Suppressor macrophage treated with lipopolysaccharide for 1 hour (primary cell): ENCODE measurements at places on chromosomes 4 and X.

- DNase-seq, result no peak
Measured at GRCh38 chrX:1440506-1440905, 12.2 kb downstream of the ASMTL start.

GRCh38 chr4:3062471-3062870 is 11.9 kb downstream of the HTT-AS start:
- peak; percentile 60 for DNase-seq

GRCh38 chr4:2241003-2241402 is 918 bp downstream of the HAUS3 start:
- peak; percentile 13 for DNase-seq

- no peak for DNase-seq
Measured at GRCh38 chr4:125421547-125421946, 106.8 kb downstream of the FAT4 start.

DNA sequence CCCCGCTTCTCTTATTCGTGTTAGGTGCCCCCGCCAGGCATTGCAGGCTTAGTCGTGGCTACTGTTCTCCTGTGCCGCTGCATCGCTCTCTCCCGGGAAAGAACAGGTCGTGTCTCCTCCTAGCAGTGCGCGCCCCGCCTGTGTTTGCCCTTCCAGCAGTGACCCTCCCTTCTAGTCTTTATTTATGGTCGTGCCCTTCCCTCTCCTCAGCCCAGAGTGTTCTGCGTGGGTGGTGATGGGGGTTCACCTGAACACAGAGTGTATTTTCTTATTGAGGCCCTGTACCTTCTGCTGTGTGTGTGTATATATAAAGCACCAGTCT is 15.2 kb downstream of the USP11 start:
- DNase-seq, result no peak

DNA sequence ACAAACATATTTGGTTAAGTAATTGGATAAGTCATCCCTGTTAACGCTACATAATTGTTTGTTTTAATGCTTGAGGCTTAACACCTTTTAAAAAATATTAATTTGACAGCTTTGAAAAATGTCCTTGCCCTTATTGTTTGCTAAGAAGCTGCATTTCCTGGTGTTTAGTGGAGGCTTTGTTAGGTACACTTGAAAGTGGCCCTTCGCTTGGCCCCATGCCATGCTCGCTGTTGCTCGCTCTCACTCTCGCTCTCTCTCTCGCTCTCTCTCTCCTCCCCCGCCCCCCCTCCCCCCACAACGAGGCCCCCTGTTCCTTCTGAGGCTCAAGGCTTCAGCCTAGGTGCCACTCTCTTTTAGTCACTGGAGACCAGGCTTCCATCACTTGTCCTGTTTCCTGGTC is 139.6 kb downstream of the DCLK2 start:
- DNase-seq, result no peak

- DNase-seq, result no peak
Measured at GRCh38 chrX:149365061-149365460, 140.0 kb downstream of the IDS start.
